ENCODE measurements at places on chromosomes 5 and 9.

DNA sequence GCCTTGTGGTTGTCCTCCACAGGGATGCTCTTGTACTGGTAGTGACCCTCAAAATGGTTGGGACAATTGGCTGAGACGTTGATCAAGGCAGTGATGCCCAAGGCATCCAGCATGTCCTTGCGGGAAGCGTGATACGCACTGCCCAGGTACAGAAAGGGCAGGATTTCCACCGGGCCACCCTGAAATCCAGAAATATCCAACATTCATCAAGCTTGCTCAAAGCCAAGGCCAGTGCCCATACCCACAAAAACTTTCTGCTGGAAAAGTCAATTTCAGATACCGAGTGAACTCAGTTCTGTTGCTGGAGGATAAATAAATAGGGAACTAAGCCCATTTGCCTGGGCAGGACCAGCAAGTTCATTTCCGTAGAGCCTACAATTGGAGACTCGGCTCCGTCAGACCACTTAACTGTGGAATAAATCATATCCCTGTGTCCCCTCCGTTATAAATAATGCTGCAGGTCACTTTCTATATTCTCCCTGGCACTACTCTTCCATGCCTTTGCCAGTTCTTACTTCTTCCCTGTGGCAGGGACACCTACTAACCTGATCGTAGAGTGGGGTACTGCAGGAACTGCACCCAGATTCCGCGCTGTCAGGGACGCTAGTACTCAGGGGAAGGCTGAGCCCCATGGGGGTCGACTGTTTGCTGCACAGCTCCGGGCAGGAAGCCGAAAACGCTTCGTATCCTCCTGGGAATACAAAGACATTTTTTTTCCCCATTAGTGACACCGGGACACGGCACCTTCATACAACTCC, 1.2 kb downstream of the DUSP1 start:
- DNase-seq, result peak; percentile 35

DNA sequence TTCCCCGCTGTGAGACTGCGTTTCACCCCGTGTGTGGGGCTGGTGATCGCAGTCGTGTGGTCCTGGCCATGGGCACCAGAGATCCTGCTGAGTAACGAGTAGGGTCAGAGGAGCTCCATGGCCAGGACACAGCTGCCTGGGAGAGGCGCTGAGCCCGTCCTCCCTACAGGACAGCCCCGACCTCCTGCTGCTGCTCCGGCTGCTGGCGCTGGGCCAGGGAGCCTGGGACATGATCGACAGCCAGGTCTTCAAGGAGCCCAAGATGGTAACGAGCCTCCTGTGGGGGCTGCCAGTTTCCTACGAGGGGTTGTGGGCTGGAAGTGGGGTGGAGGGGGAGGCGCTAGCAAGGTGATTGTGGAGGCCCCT, 11.0 kb downstream of the NELFB start:
- DNase-seq, result no peak

- DNase-seq, result no peak
Measured at GRCh38 chr9:133927041-133927440, 65.1 kb downstream of the VAV2 start.

- no peak for DNase-seq
Measured at GRCh38 chr9:105226055-105226454, 18.4 kb upstream of the SLC44A1 start.

GRCh38 chr5:83512061-83512745, 40.7 kb downstream of the VCAN start:
- DNase-seq, result peak; percentile 30

- DNase-seq, result no peak
Measured at GRCh38 chr5:176740702-176741496, 69.5 kb upstream of the UNC5A start.

DNA sequence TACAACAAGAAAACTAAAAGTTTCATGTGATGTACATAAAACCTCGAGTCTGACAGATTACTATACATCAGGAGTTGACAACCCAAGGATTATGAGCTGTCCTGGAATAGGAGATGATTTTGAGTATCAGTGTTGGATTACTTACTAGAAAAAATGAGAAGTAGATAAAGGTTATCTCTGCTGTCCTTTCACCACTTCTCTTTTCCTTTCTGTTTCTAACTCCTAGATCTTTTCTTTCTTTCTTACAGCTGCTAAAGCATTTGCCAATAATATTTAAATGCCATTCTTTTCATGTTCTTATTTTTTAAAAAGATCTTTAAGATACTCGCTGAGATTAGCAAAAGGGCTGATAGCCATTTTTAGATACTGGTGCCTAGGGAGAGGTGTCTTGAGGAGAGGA, 14.8 kb downstream of the RBM27 start:
- no peak for DNase-seq

GRCh38 chr9:127149010-127149409, 26.6 kb upstream of the ANGPTL2 start:
- no peak for DNase-seq

GRCh38 chr9:133813749-133814585, 75.8 kb upstream of the SARDH start:
- DNase-seq, result no peak

- DNase-seq, result no peak
Measured at GRCh38 chr9:3473405-3473804, 52.4 kb downstream of the RFX3 start.

- peak; percentile 45 for DNase-seq
Measured at GRCh38 chr5:14930486-14930885, 58.9 kb upstream of the ANKH start.

DNA sequence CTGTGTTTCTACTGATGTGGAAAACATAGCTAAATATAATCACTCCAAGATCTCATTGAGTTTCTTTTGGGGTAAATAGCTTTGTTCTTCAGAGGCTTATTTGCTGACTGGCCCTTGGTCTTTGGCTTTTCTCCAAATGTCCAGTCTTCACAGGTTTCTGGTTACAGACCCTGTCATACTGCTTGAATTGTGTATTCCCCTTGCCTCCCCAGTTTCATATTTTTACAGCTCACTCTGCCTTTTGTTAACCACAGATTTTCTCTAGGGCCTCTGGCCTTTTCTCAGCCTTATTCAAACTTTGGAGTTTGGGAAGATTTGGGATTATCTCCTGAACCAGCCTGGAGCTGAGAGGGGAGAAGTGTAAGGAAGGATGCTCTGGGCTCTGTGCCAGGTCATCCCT, 23.9 kb downstream of the ISOC1 start:
- no peak for DNase-seq

GRCh38 chr5:91293131-91293530, 90.0 kb downstream of the ARRDC3 start:
- DNase-seq, result peak; percentile 58

- DNase-seq, result no peak
Measured at GRCh38 chr5:36058776-36059175, 7.9 kb downstream of the UGT3A2 start.

DNA sequence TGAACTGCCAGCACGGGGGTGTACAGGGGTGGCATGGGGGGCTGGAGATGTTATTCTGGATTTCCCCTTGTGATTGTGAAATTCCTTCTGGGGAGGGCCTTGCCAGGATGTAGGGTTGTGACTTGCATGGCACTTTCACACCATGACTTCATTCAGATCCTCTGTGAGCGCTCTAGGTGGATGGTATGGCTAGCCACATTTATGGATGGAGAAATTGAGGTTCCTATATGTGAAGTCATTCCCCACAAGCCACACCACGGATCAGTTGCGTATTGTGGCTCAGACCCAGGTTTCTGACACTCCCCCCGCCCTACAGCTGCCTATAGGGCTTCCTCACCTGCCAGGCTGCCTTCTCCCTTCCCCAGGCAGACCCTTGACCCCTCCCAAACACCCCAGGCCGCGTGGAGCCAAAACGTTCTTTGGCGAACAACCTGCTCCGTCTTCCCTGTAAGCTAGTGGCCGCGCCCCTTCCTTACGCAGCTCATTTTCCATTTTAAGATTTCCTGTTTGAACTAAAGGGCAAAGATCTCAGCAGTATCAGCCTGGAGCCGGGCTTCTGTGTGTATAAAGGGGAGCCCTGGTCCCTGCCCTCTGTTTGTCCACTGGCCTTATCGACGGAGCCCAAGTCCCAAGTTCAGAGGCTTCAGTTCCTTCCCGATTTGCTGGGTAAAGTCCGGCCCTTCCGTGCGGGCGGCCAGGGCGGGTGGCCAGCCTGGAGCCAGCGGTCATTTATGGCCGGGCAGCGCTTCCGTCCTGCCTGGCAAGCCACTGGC, 97.8 kb upstream of the KLF4 start:
- no peak for DNase-seq

GRCh38 chr5:31361234-31361633, 167.7 kb downstream of the CDH6 start:
- peak; percentile 78 for DNase-seq

DNA sequence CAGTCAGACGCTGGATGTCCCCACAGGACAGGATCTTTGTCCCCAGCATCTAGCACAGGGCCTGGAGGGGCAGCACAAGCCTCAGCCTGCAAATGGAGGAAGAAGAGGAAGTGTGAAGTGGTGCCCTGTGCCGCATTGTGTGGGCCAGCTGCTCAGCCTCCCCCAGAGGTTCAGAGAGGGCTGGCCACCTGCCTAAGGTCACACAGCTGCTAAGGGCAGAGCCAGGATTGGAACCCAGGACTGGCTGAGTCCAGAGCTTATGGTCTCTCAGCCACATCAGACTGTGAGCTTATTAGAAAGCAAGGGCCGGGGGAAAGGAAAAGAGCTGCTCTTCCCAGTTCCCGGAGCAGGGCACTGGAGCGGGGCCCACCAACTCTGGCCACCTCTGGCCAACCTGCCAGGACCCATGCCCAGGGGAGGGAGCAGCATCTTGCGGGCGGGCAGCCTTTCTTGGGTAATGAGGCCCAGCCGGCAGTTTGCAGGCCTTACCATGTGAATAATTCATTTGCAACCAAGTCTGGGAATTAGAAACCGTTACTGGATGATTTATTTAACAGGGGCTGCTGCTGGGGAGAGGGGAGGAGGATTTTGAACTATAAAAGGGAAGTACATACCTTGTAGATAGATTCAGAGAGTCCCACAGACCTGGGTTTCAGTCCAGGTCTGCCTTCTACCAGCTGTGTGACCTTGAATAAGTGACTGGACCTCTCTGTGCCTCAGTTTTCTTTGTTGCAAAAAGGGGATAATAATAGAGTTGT, 11.6 kb upstream of the CRB2 start:
- no peak for DNase-seq

DNA sequence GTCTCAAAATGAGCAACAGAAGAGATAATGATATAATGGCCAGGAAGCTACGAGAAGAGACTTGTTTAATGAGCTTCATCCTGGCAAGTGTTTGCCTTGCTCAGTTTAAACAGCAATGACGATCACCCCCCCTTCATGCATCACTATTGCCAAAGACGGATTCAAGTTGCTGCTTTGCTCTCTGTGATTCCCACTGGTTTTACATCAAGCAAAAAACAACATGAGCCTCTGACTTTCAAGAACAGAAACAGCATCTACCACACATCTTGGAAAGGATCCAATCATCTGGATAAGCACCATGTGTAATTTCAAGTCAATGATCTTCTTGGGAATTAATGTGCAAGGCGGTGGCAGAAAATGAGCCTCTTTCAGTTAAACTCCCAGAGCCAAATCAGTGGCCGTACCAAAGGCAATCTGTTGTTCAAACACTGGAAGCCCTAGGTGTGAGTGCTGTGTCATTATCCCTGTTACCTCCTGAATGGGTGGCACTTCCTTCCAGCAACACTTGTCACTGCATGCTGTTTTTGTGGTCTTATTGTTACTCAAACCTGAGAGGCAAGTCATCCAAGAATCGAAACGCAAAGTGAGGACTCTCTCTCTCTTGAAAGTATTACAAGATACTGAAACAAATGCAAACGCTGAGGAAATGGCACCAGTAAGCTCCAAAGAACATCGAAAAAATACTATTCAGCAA, 72.8 kb downstream of the MED27 start:
- peak; percentile 48 for DNase-seq

DNA sequence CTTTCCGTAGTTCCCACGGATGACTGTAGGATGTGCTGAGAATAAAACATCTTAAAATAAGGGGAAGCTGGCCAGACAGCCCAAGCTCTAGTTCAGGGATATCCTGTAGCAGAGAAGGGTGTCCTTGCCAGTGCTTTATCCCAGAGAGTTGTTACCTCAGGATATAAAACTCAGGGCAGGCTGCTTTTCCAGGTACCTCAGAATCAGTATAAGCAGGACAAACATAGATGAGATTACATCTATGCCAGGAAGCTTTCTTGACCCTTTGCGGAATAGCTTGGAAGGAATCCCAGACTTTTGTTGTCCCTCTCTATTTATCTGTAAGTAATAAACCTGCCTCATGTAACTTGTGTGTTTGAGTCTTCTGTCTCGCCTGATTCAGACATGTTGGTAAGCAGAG, 565.7 kb downstream of the PRDM9 start:
- no peak for DNase-seq

DNA sequence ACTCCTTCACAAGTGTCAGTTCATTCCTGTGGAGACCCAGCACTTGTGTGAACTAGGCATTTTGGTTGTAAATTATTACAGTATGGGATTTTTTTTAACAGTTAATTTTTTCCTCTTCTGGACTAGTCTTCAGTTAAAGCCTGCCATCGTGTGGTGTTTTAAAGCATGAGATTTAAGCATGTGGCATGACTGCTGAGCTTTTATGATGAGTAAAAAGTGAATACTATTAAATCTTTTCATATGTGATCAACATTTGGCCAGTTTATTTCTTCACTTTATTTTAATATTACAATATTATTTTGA, 25.0 kb downstream of the LMNB1 start:
- peak; percentile 55 for DNase-seq

DNA sequence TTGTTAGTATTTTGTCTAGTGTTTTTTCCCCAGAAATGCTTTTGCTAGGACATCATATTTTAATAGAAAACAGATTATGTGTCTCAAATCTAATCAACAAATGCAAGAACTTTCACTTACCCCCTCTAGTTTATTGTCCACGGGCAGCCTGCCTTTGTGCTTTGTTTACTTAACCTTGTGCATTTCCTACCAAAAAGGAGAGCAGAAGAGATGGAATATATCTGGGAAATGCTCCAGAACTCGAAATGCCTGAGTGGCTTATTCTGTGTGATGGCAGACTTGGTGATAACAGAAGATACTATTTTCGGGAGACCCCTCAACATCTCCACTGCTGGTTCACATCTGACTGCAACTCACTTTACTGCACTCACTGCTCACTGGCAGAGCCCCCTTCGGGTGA, 33.3 kb upstream of the SPDL1 start:
- DNase-seq, result no peak

DNA sequence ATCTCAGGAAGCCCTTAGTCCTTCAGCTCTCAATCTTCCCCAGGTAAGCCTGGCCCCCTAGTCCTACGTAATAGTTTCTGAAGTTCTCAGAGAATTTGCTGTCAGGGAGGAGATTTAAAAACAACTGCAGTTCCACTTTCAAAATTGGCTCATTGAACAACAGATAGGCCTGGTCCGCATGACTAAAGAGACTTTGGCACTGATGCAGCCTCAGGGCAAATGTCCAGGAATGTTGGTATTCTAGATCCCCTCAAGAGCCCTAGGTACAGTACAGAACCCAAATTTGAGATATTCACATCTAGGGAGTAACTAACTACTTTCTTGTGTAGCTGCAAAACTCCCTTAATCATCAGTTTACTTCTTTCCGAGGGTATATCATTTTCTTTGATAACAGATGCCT, 162.8 kb downstream of the GABRG2 start:
- DNase-seq, result no peak

All from fibroblast of skin of back (primary cell).